ENCODE measurements at places on chromosomes 5 and 9.

- DNase-seq = no peak
Measured at GRCh38 chr9:71925834-71926233, 14.4 kb downstream of the C9orf85 start.

- no peak for DNase-seq
Measured at GRCh38 chr5:120139039-120139438, 325.1 kb upstream of the PRR16 start.

- DNase-seq = no peak
Measured at GRCh38 chr9:93267681-93268505, 84.0 kb downstream of the WNK2 start.

- DNase-seq = no peak
Measured at GRCh38 chr5:178509491-178510057, 80.6 kb downstream of the COL23A1 start.

GRCh38 chr9:6564868-6565267 is 80.7 kb downstream of the GLDC start:
- peak; percentile 24 for DNase-seq

DNA sequence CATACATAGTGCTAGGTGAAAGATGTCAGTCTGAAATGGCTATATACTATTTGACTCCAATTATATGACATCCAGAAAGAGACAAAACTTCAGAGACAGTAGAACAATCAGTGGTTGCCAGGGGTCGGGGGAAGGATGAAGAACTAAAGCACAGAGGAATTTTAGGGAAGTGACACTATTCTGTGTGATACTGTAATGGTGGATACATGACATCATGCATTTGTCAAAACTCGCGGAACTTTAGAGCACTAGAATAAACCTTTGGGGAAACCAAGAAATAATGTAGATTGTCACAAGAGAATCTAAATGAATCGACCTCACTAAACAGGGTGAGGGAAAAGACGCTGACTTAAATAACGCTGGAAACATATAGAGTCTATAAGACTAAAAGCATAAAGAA is 107.0 kb upstream of the RETREG1 start:
- no peak for DNase-seq

DNA sequence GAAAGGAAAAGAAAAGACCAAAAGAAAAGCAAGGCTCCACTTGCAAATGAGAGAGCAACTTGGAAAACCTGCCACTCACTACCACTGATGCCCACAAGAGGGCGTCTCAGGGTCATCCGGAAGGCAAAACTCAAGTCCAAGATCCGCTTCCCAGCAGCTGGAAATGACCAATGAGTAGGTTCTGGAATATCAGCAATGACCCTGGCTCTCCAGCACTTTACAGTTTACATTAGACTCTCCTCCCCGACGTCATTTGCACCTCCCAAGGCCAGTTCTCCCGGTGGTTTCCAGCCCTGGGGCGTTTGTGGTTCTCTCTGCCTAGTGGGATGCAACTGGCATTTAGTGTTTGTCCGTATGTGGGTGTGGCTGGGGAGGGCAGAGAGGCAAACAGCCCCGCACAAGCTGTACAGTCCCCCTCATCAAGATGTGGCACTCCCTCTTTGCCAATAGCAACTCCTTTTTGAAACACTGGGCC is 193.8 kb upstream of the ZNF618 start:
- peak; percentile 62 for DNase-seq

- no peak for DNase-seq
Measured at GRCh38 chr5:103294906-103295305, 36.3 kb downstream of the MACIR start.

DNA sequence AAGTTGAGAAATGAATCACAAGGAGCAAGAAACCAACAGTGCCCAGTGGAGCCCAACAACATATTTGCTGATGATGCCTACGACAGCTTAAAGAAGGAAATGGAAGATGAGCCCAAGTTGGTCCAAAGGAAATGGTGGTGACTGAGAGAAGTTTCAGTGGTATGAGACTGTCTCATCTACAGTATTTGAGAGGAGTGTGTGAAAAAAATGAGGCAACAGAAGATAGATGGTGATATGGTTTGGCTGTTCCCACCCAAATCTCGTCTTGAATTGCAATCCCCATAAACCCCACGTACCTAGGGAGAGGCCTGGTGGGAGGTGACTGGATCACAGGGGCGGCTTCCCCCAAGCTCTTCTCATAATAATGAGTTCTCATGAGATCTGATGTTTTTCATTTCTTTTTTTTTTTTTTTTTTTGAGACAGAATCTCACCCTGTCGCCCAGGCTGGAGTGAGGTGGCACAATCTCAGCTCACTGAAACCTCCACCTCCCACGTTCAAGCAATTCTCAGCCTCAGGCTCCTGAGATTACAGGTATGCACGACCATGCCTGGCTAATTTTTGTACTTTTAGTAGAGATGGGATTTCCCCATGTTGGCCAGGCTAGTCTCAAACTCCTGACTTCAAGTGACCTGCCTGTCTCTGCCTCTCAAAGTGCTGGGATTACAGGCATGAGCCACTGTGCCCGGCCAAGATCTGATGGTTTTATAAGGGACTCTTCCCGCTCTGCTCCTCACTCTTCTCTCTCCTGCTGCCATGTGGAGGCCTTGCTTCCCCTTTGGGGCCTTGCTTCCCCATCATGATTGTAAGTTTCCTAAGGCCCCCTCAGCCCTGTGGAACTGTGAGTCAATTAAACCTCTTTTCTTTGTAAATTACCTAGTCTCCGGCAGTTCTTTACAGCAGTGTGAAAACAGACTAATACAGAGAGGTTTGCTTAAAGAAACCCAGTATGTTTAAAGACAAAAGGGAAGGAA is 30.2 kb downstream of the EFCAB9 start:
- no peak for DNase-seq

GRCh38 chr9:104658496-104659195 is 35.7 kb upstream of the OR13D1 start:
- no peak for DNase-seq

DNA sequence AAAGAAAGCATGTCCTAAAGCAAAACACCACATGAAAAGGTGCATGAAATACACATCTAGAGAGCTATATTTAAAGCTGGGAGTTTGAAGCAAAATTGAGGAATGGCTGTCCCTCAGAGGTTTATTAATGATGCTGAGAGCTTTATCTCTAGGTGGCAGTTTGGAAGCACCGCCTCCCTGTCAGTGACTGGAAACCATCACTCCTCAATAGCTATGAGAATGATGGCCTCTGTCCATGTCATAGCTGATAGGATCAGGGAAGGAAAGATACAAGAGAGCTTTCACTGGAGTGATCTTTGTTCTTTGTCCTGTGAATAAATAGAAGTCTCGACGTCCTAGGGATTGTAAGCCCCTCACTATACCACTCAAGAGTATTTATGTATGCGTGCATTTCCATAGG is 110.5 kb downstream of the NUDT12 start:
- no peak for DNase-seq

DNA sequence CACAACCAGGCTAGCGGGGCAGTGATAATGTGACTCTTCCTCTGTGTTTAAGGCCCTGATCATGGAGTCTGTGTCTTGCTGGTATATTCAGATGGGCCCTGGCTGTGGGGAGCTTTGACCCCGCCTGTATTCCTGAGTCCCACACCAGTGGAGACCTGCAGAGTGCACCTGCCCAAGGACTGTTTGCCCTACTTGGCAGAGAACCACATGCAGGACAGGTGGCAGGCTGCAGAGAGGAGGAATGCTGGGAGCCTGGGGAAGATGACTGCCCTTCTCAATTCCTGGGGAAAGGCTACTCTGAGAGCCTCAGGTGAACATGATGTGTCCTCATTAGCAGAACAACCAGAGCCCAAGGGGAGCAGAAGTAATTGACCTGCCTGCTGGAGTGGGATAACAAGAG is 36.2 kb downstream of the IARS1 start:
- no peak for DNase-seq

DNA sequence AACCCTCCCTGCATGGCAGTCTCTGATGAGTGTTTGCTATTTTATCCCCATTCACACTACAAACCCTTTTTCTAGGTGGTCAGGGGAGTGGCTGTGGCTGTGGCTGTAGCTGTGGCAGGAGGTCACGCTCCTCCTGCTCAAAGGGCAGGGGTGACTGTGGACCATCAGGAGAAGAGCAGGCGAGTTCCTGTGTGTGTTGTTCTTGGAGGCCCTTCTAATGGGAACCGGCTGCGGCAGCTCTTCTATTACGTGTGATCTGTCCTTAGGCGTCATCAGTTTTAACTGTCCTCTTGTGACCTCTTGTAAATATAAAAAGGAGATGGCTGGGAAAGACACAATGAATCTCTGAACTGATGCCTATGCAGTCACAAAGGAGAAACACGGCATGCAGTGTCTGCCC is 65.1 kb downstream of the ANKH start:
- peak; percentile 65 for DNase-seq

- no peak for DNase-seq
Measured at GRCh38 chr9:130823435-130823834, 11.6 kb upstream of the ABL1 start.

- DNase-seq = no peak
Measured at GRCh38 chr5:134141331-134142050, 27.0 kb downstream of the TCF7 start.

- DNase-seq = no peak
Measured at GRCh38 chr9:27714388-27714787, 141.1 kb upstream of the C9orf72 start.

DNA sequence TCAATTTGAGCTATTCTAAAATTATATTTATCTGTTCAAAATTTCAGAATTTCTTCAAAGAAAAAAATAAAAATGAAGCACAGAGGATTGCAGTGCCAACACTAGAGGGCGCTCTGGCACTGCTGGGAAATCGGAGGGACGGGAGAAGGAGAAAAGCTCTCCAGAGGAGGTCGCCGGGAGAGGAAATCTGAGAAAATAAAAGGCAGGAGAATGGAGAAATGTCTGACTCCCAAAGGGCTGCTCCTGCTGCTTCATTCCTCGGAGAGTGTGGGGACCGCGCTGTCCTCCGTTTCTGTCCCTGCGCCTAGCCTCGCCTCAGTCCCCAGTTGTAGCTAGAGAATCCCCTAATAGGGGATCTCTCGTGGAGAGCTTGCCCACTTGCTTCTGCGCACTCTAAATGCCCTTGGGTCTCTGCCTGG is 40.0 kb upstream of the ARSB start:
- DNase-seq = peak; percentile 47

GRCh38 chr5:3612591-3613042 is 17.0 kb downstream of the IRX1 start:
- no peak for DNase-seq

DNA sequence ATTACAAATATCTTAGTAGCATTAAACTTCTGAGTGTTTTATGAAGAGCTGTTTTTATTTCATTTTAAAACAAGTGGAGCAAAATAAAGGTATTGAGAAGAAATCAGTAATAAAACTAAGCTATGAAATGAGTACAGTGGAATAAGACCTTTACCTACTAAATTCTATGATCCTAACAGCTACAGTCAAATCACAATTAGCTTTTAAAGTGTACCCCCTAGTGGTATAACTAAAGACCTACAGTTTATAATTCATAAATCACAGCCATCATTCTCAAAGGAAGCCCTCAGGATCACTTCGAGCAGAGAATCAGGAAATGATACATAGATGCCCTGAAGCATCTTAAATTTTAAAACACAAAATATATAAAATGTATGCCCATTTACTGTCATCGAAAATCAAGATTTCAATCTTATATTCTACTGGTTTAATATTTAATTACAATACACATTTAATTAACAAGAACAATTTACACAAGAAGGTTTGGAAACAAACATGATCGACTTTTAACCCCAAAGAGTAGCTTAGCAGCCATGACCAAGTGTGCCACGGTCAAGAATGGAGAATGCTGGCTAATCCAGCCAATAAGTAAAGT is 12.3 kb downstream of the CCNH start:
- DNase-seq = no peak

GRCh38 chr5:163757344-163757743 is 251.9 kb downstream of the MAT2B start:
- DNase-seq = no peak

GRCh38 chr9:1210954-1211353 is 160.8 kb downstream of the DMRT2 start:
- no peak for DNase-seq

DNA sequence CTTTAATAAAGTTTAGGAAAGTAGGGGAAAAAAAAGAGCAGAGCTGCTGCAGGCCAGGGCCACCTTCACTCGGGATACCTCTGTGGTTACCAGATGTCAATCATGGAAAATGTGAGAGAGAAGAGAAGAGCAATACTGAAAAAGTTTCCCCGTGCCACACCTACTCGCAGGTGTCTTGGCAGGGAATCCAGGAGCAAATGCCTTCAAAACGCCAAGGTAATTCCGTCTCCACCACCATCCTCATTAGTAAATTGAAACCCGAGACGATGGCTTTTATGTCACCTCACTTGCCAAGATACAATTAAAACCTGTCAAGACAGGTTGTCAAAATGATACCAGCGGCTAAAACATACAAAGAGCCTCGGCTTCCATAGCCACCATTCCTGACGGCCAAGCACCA is 49.7 kb downstream of the FAM81B start:
- DNase-seq = no peak

DNA sequence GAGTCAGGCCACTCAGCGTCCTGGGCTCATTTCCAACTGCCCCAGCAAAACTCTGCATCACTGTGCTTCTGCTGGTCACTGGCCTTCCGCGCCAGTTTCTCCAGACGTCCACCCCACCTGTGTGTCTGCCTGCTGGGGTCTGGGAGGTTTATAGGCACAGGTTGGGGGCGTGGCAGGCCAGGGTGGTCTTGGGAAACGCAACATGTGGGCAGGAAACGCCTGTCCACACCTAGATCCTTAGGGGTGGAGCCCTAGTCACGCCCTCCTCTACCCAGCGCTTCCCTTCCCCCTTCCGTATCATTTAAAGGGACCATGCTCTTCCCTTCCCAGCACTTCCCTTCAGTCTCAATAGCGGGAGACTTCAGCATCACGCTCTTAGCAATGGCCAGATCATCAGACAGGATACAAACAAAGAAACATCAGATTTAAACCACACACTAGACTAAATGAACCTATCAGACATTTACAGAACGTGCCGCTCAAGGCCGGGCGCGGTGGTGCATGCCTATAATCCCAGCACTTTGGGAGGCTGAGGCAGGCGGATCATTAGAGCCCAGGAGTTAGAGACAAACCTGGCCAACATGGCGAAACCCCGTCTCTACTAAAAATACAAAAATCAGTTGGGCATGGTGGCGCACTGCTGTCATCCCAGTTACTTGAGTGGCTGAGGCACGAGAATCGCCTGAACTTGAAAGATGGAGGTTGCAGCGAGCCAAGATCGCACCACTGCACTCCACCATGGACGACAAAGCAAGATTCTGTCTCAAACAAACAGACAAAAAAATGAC is 11.8 kb upstream of the BTNL9 start:
- DNase-seq = no peak

DNA sequence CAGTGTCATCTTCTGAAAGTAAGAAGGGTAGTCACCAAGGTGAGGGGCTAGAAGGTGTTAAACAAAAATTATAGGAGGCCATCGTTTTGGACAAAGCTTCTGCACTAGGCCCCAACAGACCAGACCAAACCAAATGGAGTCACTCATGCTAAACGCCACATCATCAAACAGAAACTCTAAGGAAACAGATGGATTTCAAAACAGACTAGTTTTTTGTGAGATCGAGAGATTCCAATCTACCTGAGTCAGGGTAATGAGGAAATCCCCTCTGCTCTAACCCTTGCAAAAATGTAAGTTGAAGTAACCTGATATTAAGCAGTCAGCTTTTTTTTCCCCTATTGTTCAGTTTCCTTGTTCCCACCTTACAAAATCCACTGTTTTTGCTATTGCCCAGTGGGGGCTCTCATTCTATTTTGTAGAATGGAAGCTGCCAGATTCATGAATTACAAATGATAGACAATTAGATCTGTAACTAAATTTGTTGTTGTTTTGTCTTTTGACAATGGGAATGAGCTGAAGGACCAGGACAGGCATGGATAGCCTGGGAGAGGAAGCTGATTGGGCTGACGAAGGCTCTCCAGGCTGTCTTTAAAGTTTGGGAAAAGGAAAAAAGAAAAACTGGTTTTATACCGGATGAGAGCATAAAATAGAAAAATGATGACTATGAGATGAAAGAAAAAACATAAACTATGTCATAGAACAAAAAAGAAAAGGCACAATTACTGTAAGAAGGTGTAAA is 94.7 kb upstream of the ADAMTSL1 start:
- no peak for DNase-seq

All from left ventricle myocardium inferior (tissue), 1 donor.